ENCODE measurements at places on chromosomes 3 and 15.

DNA sequence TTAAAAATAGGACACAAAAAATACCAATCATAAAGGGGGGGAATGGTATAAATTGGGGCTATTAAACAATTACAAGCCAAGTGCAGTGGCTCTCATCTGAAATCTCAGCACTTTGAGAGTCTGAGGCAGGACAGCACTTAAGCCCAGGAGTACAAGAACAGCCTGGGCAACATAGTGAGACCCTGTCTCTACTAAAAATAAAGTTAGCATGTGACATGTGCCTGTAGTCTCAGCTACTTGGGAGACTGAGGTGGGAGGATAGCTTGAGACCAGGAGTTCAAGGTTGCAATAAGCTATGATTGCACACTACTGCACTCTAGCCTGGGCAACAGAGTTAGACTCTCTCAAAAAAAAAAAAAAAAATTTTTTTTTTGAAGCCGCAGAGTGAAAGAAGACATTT lies 23.8 kb upstream of the GABPB1 start:
- no peak for DNase-seq

- DNase-seq: no peak
Measured at GRCh38 chr3:2098398-2099027, at the start of gene CNTN4. TSS of gene CNTN4 (plus strand) at chr3:2098866.

GRCh38 chr3:30475038-30475808 lies 131.2 kb upstream of the TGFBR2 start:
- peak; percentile 27 for DNase-seq

DNA sequence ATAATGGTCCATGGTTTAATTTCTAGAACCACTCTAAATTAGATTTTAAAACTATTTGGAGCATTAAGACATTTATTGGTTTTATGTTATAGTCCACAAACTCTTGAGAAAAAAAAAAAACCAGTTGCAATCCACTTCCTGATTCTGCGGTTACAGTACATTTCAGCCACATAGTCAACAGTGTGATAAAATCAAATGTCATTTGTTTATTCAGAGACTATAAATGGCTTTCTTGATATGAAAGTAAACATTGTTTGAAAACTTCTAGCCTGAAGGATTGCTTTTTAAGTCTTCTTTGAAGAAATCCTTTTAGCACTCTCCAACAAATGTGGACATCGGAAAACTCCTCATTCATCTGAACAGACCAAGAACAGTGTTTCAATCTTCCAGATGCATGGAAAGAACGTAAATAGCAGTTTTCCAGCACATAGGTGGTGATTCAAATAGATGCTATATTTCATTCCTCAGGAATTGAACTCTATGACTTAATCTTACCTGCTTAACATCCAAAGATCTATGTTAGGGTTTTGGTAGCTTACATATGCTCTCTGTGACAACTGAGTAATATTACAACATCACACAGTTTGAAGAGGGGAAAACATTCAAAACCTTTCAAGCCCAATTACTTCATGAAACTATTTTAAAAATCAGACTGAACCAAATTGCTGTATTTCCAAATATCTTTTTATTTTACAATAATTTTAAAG lies 87.8 kb upstream of the UBE2E2 start:
- no peak for DNase-seq

DNA sequence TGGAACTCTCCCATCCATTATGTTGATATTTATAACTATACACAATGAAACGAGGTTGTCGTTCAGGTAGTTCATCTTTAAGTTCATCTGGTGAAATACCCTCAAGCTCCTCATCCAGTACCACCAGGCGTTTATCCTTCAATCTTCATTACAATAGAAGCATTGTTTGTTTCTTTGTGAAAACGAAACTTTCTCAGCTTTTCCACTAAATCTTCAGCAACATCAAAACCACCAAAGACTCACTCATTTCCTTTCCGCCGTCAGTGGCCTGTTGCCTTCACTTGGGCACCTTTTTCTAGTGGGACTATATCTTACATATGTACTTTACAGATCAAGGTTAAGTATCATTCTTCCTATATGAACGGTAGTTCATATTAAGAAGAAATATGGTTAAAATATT lies 44.1 kb upstream of the TFG start:
- DNase-seq: peak; percentile 18

- DNase-seq: no peak
Measured at GRCh38 chr3:193589129-193589528, 3.9 kb upstream of the OPA1 start.

DNA sequence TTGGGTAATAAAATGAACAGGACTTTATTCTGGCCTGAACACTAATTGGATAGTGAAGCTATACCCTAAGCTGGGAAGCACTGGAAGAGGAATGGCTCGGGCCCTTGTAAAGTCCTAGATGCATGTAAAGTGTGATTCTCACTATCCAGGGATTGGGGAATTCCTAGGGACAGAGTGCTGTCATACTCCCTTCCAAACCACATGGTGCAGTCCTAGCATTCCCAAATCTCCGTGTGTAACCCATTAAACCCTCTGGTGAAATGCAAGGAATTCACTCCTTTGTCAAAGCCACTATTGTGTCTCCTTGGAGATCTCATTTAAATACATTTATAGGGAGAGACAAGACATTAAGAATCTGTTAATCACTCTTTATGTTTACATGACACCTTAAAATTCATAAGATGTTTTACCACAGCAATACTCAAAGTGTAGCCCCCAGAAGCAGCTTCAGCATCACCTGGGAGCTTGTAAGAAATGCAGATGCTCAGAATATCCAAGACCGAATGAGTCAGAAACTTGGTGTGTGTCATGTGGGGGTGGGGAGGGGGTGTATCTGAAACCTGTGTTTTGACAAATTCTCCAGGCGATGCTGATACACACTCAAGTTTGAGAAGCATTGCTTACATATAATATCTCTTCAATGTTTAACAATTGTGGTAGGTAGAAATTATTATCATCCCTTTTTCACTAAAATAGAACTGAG lies 121.8 kb upstream of the NPHP3 start:
- no peak for DNase-seq

- DNase-seq: no peak
Measured at GRCh38 chr3:31248563-31248992, 284.1 kb upstream of the STT3B start.

DNA sequence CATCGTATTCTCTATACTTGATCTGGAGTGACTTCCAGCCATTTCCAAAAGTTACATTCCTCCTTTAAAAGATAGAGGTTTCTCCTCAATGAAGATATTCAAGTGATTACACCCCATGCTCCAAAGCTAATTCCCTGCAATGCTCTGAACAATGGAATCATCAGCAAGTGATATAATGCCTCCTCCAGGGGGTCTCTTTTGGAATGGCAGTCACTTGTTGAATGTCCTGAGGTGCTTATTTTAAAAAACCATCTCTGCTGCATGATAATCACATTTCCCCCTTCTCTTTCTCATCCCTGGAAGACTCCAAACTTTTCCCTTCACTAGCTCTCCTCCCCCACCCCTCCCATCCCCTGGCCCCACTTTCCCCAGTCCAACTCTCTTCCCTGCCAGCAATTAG lies 2.6 kb downstream of the LHFPL4 start:
- no peak for DNase-seq

DNA sequence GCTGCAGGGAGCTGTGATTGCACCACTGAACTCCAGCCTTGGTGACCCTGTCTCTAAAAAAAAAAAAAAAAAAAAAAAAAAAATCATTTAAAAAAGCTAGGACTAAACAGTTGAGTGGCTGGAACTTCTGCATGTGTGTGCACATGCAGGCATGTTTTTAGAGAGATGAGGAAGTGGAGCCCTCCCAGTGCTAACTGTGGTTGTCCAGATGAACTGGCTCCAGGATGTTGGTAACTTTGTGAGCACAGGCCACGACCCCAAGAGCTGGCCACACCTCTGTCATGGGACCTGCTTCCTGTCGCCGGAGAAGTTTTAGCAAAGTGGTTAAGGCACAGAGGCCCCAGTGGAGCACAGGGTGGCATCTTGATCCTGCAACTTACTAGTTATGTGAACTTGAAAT lies 27.0 kb downstream of the CHCHD6 start:
- no peak for DNase-seq

GRCh38 chr3:53074761-53075742 lies 29.2 kb upstream of the SFMBT1 start:
- no peak for DNase-seq

DNA sequence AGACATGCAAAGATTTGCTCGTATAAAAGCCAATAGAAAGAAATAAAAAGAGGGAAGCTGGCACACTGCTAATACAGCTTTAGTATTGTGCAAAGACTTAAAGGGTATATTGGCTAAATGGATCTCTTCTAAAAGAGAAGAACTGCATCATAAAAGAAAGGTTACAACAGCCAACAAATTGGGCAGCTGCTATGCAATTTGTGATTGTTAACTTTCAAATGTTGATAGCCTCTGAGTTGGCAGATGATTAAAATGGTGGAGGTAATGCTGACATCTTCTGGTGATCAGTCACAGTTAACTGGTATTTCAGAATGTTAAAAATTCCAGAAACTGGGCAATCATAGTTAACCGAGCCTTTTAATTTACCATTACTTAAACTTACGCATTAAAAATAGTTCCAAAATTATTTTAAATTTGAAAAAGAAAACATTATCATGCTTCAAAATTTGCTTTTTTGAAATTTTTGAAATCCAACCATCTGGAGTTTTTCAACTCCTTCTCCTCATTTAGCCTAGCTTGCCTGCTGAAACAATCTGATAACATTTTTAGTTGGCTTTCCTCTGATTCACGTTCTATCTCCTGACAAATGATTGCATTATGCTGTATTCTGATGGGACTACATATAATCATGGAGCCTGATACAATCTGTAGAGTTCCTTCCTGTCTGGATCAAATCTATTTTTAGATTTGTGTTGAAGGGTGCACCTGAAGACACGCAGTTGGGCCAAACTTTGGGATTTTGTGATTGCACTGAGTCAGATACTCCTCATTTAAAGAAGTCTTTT lies 144.0 kb upstream of the PDZRN3 start:
- DNase-seq: no peak

DNA sequence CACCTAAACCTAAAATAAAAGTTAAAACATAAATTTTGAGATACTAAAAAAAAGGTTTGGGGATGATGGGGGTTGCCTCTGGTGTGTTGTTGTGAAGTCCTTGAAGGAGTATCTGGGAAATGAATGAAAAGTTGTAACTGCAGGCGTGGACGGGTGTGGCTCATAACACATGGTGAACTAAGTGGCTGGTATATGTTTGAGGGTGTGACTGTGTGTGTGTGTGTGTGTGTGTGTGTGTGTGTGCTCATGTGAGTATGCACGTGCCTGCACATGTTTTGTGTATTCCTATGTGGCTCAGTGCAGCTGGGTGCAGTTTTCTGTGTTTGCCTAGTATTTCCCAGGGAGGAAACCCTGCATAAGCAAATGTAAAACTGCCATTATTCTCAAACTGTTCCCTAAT lies 229.9 kb upstream of the TRIM42 start:
- no peak for DNase-seq

- DNase-seq: no peak
Measured at GRCh38 chr15:60989696-60990095, 239.4 kb downstream of the RORA start.

GRCh38 chr3:174863488-174863887 lies 4.4 kb downstream of the NAALADL2 start:
- no peak for DNase-seq

DNA sequence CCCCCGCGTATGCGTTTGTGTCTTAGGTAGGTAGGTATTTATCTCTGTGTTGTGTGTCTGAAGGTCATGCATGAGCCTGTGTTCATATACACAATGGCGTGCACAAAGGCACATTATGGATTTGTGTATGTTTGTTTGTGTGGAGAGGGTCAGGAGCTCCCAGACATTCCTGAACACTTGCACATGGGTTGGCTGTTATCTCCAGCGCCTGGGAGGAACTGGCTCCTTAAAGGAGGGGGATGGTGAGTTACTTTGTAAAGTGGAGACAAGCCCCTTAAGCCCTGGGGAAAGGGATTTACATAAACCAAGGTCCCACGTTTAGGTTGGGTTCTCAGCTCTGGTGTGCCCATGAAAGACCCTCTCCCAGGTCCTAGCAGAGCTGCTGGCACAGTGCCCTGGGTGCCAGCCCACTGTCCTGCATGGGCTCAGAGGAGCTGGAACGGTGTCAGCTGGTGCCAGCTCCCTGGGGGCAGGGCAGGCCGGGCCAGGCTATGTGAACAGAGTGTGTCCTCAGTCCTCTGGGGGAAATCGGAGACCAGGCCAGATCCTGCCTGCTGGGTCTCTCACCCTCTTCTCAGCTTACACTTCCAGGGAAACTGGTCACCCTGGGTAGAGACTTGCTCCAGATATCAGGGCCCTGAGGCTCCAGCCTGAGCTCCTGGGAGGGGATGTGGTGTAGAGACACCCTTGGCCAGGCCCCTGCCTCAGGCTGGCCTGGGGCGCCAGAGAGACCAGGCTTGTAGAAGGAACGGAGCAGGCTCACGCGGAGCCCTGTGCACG lies 25.1 kb downstream of the SNX33 start:
- DNase-seq: no peak

DNA sequence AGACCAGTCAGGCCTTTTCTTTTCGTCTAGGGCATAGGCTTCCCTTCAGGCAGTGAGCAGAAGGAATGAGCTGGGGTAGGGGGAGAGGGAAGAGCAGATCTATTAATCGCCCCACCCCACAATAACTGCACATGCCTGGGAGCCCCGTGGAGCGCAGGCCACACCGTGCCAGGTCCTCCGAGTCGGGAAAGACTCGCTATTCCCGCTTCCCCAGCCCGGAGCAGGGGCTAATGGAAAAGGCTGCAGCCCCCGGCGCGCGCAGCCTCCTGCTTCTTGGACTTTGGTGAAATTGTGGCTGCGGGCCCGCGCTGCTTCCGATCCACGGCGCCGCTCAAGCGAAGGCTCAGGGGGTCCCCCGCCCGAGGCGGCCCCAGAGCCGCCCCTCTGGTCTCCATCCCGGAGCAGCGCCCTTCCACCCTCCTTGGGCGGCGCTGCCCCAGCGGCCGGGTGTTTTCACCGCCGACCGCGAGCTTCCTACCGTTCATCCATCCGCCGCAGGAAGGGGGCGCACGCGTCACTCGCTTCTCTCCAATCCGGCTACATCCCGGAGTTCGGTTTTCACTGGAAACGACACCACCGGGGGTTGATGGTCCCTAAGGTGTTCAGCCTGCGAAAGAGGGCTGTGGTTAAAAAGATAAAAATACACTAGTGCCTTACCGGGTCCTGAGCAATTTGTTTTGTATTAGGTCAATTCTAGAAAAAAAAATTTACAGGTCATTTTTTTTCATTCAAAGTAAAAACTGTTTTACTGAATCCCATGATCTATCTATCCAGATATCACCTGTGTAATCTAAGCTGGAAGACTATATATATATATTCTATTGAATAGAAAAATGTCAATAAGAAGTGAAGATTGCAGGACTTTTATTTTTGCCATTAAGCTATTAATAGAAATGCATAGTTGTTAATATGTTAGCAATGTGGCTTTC lies 4.4 kb upstream of the SYNM start:
- peak; percentile 27 for DNase-seq

- DNase-seq: no peak
Measured at GRCh38 chr3:58064923-58065638, 56.9 kb downstream of the FLNB start.

DNA sequence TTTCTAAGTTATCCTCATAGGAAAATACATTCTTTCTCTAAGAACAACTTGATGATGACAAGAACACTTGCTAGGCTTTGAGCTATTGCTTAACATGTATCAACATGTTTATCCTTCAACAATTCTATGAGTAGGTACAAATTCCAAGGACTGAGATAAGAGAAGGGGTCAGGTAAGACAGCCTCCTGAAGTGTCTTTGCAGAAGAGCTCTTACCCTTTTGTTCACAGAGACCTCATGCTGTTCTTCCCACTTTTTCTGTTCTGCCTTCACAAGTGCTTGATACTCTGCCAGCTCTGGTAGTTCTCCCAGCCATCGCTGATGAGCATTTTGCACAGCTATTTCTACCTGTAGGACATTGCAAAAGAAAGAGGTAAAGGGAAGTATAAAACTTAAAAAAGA lies 50.9 kb downstream of the CEP152 start:
- no peak for DNase-seq
